Lower leg skin (tissue), 4 donors: ENCODE measurements at places on chromosomes 2 and 18. TPM values are rescaled to one million over a fixed set of nuclear protein-coding genes. Genes with fewer than 3 reads are reported as not detected.

DNA sequence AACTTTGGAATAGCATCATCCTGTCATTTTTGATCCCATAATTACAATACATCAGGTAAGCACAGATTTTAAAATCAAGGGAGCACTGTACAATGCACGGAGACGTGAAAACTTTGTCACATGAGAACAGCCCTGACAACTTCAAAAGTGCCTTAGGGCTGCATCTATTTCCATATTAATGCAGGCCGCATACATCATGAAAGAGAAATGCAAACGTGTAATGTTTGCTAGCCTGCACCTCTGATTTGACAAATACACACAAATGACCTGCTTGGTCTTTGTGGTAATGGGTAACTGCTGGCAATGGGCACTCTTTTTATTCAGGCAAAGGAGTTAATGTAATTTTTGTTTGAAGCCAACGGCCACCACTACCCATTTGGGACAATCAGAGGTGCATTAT, 202.0 kb upstream of the EPHA4 start:
- DNase-seq = no peak

DNA sequence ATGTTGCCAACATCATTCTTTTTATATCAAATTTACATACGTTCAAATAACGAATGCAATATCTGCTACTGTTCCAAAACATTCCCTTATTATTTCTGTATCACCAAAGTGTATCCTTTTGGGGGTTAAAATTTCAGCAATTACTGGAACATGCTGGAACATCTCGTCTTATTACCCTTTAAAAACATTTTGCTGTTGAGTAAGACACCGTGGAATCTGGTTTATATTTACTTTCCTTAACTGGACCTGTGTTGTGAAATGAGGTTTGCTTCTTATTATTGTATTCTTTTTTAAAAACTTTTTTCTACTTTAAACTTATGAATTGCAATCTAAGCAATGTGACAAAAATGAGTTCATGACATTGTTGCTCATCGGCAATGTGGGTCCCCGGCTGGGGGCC, 87.4 kb upstream of the PTPRM start:
- DNase-seq = no peak

DNA sequence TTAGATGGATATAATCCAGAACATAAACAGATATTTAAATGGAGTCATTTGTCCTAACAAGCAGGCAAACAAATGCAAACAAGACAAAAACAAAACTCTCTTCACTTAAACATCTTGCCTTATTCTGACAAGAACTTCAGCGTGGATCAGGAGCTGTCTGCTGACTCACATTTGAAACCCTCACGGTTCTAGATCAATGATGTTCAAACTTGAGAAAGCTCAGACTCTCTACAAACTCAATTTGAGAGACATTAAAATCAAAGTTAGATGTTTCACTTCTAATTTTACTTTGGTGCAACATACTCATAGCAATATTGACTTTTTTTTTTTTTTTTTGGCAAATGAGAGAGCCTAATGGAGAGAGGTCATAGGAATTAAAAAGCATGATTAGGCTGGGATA, 362.8 kb upstream of the SLC14A2 start:
- no peak for DNase-seq

GRCh38 chr2:158658396-158658795, 136.7 kb upstream of the DAPL1 start:
- DNase-seq = no peak

Gene ABHD1
- total RNA-seq = 0.94 TPM

DNA sequence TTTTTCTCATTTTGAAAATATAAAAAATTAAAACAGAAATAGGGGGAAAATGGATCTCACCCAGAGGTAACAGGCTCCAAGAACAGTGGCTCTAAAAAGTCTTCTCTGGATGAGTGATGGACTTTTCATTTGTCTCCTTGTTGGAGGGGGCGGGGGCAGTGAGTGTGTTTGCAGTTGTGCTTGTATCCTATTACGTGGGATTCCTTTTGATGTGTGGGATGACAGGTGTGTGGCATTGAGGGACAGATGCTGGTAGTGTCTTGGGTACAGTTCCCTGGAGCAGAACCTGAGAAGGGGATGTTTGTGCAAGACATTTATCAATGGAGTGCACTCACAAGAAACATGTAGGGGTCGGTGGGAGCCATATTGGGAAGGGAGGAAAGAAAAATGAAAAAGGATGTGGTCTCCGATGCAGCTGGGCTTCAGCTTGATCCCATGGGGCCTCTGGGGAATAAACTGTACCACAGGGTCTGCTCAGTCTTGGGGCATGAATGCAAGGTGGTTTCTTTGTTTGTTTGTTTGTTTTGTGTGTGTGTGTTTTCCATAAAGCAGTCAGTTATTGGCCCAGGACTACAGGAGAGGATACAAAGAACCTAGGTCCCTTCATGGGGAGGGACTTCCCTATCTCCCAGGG, 120.0 kb upstream of the SLC35G4 start:
- DNase-seq = no peak

GRCh38 chr2:68537809-68538208, 70.4 kb downstream of the APLF start:
- DNase-seq = no peak

Gene FIGLA
- total RNA-seq = not detected

DNA sequence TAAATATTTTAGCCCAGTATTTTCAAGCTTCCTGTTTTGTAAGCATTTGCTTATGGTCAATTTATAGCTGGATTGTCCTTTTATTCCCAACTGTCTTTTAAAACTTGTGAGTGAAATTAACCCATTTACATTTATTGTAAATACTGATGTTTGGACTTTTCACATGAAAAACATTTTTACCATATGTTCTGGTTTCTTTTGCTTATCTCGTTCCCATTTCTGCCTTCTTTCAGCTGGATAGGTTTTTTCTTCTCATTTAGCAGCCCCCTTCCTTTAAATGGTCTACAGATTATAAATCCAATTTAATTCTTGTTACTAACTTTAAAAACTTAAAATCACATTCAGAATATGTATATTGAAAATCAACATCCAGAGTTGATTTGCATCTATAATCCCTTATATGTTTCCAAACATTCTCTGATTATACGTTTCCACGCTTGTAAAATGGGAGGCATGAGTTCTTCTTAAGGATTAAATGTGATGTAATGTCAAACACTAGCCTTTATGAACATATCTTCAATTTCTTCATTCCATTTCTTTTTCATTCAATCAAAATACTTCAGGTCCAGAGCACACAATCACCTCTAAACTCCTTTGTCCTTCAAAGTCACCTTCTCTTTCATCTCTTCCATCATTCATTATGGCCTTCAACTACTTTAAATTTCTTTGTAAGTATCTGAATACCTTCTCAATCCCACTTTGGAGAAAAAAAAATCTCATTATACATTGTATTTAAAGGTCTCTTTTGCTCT, 1.1 kb upstream of the KDM3A start:
- no peak for DNase-seq

GRCh38 chr2:204000446-204000845, 63.9 kb downstream of the ICOS start:
- DNase-seq = no peak

DNA sequence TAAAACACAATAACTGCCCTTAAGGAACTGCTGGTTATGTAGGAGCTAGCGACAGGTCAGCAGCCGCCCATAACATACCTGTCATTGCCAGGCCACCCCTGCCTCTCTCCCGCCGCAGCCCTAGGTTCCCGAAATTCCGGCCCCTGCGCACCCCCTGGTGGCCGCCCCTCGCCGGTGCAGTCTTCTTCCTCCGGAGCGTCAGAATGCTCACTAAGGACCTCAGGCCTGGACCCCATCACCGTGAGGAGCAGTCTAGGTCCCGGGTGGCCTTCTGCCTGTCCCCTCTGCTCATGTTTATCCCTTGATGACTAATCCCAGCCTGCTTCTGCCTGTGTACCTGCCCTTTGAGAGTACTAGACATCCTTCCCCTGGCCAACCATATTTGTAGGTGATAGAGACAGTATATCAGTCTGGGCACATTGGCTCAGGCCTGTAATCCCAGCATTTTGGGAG, 115.7 kb upstream of the SLC1A4 start:
- peak; percentile 98 for DNase-seq

DNA sequence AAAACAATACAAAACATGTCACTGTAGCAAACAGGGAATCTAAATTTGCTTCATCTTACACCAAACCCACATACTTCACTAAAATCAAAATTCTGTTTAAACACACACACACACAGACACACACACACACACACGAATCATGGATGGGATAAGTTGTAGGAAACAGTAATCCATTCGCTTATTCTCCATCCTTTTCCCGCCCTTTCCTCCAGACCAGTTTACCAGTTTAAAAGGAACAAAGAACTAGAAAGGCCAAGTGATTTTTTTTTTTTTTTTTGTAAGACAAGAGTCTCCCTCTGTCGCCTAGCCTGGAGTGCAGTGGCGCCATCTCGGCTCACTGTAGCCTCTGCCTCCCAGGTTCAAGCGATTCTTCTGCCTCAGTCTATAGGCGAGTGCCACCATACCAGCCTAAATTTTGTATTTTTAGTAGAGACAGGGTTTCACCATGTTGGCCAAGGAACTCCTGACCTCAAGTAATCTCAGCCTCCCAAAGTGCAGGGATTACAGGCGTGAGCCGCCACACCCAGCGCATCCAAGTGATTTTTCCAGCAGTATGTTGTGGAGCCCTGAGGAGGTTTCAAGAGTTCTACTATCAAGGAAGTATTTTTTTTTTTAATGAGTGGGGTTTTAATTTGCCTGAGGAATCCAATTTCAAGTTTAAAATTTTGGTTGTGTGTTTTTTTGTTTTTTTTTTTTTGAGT, 5.7 kb downstream of the PSME4 start:
- DNase-seq = no peak

DNA sequence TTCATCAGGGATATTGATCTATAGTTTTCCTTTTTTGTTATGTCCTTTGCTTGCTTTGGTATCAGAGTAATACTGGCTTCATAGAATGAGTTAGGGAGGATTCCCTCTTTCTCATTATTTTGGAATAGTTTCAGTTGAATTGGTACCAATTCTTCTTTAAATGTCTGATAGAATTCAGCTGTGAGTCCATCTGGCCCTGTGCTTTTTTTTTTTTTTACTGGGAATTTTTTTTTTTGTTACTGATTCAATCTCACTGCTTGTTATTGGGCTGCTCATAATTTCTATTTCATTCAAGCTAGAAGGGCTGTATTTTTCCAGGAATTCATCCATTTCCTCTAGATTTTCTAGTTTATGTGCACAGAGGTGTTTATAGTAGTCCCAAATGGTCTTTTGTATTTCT, 103.9 kb downstream of the RND3 start:
- no peak for DNase-seq

Gene EFR3B
- total RNA-seq = 0.42 TPM

- no peak for DNase-seq
Measured at GRCh38 chr2:42052702-42053481, 5.1 kb downstream of the PKDCC start.

DNA sequence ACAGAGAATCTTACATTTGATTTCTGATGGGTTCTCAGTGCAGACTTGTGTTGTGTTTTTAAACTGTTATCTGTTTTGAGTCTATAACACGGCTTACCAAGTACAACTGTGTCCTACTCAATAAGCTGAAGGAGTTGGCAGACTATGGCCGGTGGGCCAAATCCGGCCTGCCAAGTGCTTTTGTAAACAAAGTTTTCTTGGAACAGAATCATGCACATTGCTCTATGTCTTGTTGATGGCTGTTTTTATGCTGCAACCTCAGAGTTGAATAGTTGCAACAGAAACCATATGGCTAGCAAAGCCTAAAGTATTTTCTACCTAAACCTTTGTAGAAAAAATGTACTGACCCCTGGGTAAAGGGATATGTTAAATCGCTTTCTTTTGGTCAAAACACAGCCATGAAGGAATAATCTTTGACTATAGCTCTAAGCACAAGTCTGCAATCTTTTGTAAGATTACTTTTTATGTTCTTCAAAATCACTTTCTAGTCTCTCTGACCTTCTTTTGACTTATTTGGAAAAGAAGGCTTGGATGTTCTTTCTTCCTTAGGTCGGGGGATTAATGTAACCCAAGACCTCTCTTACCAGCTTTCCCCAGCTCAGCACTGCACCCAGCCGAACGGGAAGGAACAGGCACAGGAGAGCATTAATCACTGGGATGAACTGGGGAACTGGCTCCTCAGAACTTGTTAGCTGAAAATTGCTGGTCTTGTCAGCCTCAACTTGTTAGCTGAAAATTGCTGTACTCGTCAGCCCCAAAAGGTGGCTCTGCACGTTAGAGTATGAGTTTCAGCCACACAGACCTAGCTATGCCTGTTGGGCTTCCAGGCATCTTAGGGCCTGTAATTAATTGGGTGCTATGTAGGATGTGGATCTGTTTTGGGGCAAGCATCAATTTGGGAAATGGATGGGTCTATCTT, 75.4 kb downstream of the CD8B2 start:
- DNase-seq = no peak

- no peak for DNase-seq
Measured at GRCh38 chr18:68288408-68288807, 426.5 kb downstream of the TMX3 start.

GRCh38 chr2:57373530-57373929, 673.1 kb upstream of the VRK2 start:
- DNase-seq = no peak

DNA sequence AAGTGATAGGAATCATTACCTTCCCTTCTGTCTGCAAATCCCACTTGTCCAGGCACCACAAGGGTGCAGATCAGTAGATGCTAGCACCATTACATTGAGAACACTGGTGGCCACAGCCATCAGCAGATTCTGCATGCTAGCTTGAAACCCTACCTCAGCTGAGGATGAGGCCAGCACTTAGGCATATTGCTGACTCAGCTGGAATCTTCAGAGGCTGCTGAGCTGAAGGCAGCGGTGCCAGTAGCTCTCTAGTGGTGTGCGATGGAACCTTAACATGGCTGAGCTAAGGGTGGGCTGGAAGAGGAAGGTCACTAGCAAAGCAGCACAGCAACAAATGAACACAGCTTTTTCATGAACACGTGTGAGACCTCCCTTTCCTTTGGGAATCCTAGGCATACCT, 19.0 kb upstream of the CPO start:
- no peak for DNase-seq

- DNase-seq = no peak
Measured at GRCh38 chr2:51297488-51297887, 265.6 kb upstream of the NRXN1 start.

Gene ITGB6
- total RNA-seq = 7.0 TPM

Gene CDCA7
- 5.5 TPM for total RNA-seq
